ENCODE measurements at places on chromosomes 11 and 22. TPM values are rescaled to one million over a fixed set of nuclear protein-coding genes. Genes with fewer than 3 reads are reported as not detected.

DNA sequence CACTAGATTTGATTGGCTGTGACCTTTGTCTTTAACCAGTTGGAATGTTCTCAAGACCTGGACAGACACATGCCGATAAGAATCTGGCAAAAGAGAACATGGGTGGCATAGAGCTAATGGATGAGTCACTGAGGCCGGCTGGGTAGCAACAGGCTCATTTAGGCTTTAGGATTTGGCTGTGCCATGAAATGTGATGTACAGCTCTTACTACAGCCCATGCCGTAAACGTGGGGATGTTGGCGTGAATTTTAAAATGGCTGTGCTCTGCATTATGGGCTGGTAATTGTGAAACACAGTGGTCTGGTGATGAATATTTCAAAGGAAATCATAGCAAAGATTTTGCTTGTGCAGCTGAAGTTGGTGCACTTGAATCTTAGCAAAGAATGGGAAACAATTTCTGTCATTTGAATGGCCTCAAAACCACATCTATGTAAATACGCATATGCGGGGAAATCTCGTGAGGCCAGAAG, 332.4 kb downstream of the TBC1D22A start:
- no peak for DNase-seq

- DNase-seq, result no peak
Measured at GRCh38 chr11:80054582-80055165, 613.8 kb upstream of the TENM4 start.

- no peak for DNase-seq
Measured at GRCh38 chr11:60783141-60783484, 2.0 kb upstream of the MS4A10 start.

DNA sequence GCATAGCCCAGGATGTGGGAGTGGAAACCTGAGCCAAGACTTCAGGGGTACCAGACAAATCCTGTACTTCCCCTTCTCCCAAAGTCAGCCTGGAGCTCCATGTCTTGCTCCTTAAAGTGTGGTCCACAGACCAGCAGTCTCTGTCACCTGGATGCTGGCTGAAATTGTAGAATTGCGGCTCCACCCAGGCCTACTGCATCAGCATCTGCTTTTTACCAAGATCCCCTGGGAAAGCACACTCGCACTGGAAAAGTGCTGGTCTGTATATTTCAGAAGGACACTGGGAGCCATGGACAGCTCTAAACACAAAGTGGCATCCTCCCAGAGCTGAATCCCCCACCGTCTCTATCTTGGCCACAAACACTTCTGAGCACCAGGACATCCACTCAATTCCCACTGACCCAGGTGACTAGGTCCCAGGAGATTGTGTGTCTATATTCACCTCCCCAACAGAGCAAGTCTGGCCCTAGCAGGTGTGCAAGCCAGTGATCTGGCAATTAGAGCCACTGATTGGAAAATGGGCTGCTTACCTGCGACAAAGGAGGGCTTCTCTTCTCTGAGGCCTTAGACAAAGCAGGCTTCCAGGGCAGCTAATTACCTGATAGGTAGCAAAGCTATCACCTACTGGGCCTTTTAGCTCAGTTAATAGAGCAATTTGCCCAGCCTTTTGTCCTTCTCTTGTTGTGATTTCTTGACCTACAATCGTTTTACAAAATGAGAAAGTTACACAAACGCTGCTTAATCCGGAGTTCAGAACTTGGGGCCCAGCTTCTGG, 443.3 kb downstream of the MN1 start:
- no peak for DNase-seq

DNA sequence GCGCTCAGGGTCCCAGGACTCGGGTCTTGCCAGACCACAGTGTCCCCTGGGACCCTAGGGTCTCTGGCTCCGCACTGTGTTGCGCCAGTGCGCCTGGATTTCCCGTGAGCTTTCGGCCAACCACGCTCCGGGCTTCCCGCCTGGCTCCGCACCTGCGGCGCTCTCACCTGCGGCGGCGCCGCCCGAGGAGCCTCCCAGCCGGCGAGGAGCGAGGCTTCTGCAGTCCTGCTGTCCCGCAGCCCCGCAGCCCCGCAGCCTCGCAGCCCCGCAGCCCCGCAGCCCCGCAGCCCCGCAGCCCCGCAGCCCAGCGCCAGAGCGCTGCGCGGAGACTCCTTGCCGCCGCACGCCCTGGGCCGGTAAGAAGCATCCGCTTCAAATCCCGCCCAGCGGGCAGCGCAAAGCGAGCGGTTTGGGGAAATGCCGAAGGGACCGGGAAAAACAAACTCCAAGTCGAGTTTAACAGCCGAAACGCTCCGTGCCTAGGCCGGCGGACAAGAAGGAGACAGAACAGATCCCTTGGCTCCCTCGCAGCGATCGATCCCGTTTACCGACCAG, 939 bp downstream of the ALX4 start:
- no peak for DNase-seq

- no peak for DNase-seq
Measured at GRCh38 chr22:45248832-45249561, 8.3 kb upstream of the KIAA0930 start.

Gene CAVIN3
- total RNA-seq, result 124 TPM

Gene RASL10A
- total RNA-seq, result 2.5 TPM

Gene SIAE
- total RNA-seq, result 14.8 TPM

Gene SHANK3
- total RNA-seq, result 0.32 TPM

Data from myocyte (in vitro differentiated cells).